Hematopoietic multipotent progenitor cell treated with erythropoietin and hydrocortisone succinate and interleukin-3 and kit ligand, for 17 days (in vitro differentiated cells): ENCODE measurements at places on chromosomes 4 and X.

DNA sequence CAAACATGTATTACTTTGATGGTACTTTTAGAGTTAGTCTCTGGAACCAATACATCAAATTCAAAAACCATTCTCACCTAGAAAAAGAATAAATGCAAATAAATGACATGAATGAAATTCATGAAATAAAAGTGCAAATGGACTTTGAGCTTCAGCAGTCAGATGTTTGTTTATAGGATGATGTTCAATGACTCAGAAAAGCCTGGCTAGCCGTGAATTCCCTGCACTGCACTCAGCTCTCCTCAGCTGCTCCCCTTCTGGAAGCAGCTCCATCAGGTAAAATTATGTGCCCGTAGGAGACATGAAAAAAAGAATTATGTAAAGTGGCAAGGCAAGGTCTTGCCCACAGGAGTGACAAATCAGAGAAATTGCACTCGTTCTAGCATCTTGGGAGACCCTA lies 390.6 kb downstream of the GPM6A start:
- DNase-seq: no peak

- no peak for DNase-seq
Measured at GRCh38 chr4:30720021-30720660, at the start of gene PCDH7. TSS of gene PCDH7 (plus strand) at chr4:30720369. CDS start at chr4:30721423, 1,054 bp downstream.

- DNase-seq: no peak
Measured at GRCh38 chr4:155582041-155582440, 84.6 kb upstream of the GUCY1A1 start.

GRCh38 chr4:169151671-169152070 lies 119.1 kb downstream of the SH3RF1 start:
- DNase-seq: no peak
